Uterus (tissue), 4 donors: ENCODE measurements at places on chromosomes 11 and 22. TPM values are rescaled to one million over a fixed set of nuclear protein-coding genes. Genes with fewer than 3 reads are reported as not detected.

OR5M3 gene
- not detected for total RNA-seq

DNA sequence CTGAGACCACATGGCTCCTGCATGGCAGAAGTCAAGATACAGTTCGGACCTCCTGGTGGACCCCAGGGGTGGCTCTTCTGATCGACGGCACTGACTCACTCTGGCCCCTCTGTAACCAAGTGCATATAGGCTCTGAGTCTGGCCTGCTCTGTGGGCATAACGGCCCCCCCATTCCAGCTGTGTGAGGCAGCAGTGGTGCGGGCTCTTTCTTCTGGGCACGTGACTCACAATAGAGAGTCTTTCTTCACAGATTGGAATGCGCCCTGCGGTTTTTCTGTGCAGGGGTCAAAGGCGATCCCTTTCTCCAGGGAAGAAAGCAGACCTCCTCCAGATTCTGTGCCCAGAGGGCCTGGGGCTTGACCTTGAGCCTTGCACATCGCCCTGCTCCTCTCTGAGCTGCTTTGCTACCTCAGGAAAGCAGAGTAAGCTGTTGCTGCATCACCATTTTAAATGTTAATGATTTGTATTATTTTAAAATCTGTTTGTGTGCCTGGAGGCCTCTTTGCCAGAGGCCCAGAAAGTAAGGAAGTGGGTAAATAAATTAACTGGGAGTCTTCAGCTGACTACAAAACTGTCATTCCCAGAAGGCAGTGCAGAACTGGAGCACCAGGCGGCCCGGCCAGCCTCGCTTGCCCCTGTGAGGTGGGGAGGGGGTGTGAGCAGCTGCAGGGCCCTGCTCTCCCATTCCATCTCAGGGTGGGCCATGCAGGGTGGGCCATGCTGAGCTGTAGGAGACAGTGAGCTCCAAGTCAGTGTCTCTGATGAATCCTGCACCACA, 199.0 kb downstream of the GRIK4 start:
- peak; percentile 75 for DNase-seq

GRCh38 chr11:126891556-126892217, 108.9 kb downstream of the KIRREL3 start:
- no peak for DNase-seq

GRK2 gene
- 81.1 TPM for total RNA-seq

TNNI2 gene
- 0.95 TPM for total RNA-seq

NOL12 gene
- total RNA-seq = 15.7 TPM

OR52N2 gene
- not detected for total RNA-seq

PGR gene
- total RNA-seq = 131 TPM

PANX3 gene
- not detected for total RNA-seq

SERPIND1 gene
- total RNA-seq = not detected

GRCh38 chr11:119481021-119481666, 58.2 kb upstream of the THY1 start:
- DNase-seq = peak; percentile 75

GRCh38 chr11:58451585-58451984, 9.5 kb upstream of the OR5B12 start:
- DNase-seq = no peak

KCNK4 gene
- total RNA-seq = not detected
